Epithelial cell of prostate (primary cell): ENCODE measurements at places on chromosomes 4 and X.
A peak's percentile ranks its signal among the peaks of the same experiment; 100 is the strongest.

DNA sequence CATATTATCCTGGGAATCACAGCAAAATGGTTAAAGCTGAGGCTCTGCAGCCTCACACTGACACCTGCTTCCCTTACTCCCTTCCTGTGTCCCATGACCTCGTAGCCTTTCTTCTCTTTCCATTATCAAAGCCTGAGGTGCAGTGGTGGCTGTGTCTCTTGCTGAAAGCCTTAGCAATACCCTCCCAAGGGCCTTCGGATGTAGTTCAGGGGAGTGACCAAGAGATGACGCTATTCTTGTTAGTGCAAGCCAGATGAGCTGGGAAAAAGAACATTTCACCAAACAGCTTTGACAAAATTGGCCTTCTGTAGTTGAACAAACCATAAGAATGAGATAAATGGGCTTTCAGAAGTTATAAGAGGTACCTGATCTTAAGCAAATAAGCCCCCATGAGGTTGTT lies 31.6 kb downstream of the SMIM10L2A start:
- DNase-seq: no peak

- DNase-seq: no peak
Measured at GRCh38 chr4:76298227-76298626, 8.3 kb upstream of the STBD1 start.

DNA sequence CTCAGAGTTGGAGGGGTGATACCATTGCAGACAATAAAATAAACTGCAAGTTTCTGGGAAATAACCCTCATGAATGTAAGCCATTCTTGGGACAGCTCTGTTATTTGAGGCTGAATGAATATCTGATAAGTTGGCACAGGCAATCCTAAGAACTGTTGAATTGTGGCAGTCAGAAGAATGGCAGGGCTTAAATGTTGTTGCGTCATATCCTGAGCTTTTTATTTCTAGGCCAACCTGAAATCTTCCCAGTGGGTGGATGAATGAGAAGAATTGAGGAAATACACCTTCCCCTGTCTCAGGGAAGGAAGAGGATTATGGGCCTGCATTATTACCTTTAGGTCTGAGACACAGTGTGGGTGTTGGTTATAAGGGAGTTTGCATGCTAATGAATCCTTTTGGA lies 64.4 kb upstream of the C4orf54 start:
- DNase-seq: peak; percentile 6

DNA sequence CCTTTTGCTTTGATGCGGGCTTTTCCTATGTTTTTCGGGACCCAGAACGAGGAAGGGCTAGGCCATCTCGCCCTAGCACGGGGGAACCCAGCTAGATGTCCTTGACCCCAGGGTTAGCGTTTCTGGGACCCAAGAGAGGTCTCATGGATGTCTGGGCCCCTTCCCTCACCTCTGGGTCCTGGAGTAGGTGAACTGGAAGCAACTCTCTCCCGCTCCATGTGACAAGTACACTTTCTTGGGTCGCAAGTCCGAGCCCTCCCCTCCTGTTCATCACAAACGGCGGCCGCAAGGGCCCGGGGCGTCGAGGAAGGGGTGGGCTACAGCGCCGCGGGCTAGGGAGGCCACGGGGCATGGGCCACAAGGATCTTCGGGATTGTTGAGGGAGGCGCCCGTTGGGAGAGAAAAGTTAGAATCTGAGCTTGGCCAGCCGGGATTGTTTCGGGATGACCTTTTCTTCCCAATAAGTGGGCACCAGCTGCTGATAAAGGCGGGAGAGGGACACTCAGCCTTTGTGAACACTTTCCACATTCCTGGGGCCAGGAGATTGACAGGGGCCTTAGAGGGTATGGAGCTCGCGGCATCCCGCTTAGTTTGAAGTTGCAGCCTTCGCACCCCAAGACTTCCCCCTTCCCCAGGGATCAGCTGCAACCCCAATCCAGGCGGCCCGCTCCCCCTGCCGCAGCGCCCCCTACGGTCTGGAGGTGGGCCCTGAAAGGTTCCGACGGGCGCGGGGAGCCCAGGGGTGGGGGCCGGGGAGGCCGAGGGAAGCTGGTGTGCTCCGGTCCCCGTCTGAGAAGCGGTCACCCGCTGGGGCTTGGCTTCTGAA lies 136.9 kb upstream of the ZIC3 start:
- DNase-seq: no peak

- DNase-seq: no peak
Measured at GRCh38 chr4:93771640-93772411, 56.7 kb upstream of the ATOH1 start.

DNA sequence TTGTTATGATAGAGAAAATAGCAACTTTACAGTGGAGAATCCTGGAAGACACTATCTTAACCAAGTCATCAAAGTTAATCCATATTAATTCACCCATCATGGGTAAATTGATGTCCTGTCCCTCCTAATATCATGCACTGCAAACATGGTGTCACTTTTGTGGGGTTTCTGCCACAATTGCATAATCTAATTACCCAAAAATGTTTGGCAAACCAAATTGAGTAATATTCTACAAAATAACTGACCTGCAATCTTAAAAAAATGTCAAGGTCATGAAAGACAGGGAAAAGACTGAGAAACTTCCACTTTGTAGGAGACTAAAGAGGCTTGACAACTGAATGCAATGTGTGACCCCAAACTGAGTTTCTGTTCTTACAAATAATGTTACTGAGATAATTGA lies 37.1 kb upstream of the PLAC8 start:
- no peak for DNase-seq

DNA sequence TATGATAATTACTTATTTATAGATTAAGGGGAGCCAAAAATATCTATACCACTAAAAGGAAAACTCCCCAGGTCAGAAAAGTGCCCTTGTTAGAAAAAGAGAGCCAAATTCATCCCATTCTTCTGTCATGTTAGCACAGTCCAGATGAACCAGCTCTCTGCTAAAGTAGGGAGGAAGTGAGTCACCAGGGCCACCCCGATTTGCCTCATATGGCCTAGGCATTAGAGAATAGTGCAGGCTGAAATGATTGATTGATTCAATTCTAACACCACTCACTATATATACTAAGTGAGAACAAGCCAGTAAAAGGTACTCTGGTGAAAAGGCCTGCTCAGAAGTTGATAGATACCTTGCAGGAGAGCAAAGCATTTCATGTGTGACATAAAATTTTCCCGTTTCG lies 94.5 kb downstream of the SRPX start:
- no peak for DNase-seq

GRCh38 chr4:137955595-137955994 lies 286.6 kb downstream of the SLC7A11 start:
- DNase-seq: no peak

GRCh38 chr4:152159773-152160172 lies 376.1 kb downstream of the FBXW7 start:
- DNase-seq: no peak

DNA sequence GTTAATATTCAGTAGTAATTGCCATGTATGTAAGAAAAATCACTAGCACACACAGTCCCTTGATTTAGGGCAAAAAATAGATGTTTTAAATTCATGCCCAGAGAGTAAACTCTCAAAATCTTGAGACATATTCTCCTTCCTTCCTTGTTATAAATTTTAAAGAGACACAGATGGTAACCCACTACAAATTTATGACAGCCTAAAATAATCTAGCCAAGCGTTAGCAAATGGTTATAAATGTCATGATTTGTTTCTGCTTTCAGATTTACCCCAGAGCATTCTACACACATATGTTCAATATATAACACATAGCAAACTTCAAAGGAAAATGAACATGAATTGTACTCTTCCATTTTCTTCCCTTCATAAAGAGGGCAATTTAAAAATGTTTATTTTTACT lies 540.3 kb downstream of the TLL1 start:
- DNase-seq: no peak

- DNase-seq: no peak
Measured at GRCh38 chr4:185924458-185925044, 112.6 kb upstream of the SORBS2 start.

- no peak for DNase-seq
Measured at GRCh38 chrX:154298312-154298711, 2.7 kb downstream of the TKTL1 start.

- no peak for DNase-seq
Measured at GRCh38 chr4:94934864-94935263, 177.1 kb downstream of the BMPR1B start.

GRCh38 chr4:84809946-84810345 lies 156.5 kb downstream of the WDFY3 start:
- DNase-seq: no peak

GRCh38 chr4:39063430-39063829 lies 1.4 kb downstream of the KLHL5 start:
- DNase-seq: no peak

GRCh38 chr4:184154199-184154598 lies 63.5 kb downstream of the ENPP6 start:
- DNase-seq: no peak

GRCh38 chr4:69718396-69719271 lies 41.8 kb downstream of the SULT1B1 start:
- no peak for DNase-seq

GRCh38 chrX:124010566-124010965 lies 49.1 kb downstream of the STAG2 start:
- DNase-seq: no peak

GRCh38 chrX:94256396-94256795 lies 582.4 kb downstream of the FAM133A start:
- DNase-seq: no peak

DNA sequence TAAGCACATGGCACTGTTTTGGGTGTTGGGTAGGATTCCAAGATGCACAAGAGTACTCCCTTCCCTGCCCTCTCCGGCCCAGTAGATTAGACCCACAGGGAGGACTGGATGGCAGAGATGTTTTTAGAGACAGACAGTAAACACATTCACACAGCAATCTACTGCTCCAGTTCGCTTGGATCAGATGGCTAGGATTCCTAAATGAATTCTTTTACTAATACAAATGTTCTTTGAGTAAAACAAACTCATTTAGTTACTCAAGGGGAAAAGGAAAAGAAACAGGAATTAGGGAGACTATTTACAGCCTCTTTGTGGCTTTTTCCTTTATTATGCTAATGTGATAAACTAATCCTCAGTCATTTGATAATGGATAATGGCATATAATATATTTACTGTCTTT lies 5.9 kb downstream of the SNX25 start:
- no peak for DNase-seq

DNA sequence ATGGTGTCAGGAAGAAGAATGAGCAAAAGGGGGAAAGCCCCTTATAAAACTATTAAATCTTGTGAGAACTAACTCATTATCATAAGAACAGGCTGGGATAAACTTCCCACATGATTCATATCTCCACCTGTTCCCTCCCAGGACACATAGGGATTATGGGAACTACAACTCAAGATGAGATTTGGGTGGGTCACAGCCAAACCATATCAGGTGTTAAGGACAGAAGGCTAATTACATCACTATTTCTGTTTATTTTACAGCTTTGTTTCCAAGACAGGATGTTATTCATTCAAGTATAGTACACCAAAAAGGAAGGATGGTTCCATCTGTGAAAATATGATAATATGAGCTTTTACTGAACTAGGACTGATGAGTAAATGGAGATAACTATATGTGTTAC lies 63.7 kb upstream of the ARSJ start:
- no peak for DNase-seq

DNA sequence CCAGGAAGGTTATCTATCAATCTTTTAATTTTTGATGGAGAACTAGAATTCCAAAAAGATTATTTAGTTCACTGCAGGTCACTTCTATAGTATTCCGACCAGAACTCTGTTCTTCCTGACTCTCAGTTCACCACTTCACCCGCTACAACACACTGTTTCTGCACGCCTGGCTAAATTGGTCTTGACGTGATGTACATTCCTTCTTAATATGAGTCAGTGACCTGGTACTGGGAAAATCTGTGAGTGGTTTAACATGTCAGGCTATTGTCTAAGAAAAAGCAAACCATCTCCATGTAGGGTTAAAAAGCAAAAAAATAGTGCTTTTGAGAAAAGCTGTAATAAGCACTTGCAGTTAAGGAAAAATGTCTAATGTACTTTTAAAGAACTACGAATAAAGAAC lies 120.4 kb downstream of the NDST3 start:
- DNase-seq: no peak

- no peak for DNase-seq
Measured at GRCh38 chrX:34332334-34332733, 200.2 kb upstream of the FAM47A start.

- DNase-seq: no peak
Measured at GRCh38 chrX:21813612-21814368, 25.6 kb upstream of the MBTPS2 start.

- DNase-seq: no peak
Measured at GRCh38 chrX:8377041-8377440, 87.6 kb upstream of the VCX3B start.
